H54 (cell line): ENCODE measurements at places on chromosomes 13 and 19.

- DNase-seq, result no peak
Measured at GRCh38 chr19:11581740-11582139, 4.3 kb upstream of the ACP5 start.

- DNase-seq, result no peak
Measured at GRCh38 chr13:45295536-45295935, 45.4 kb downstream of the TPT1 start.

- no peak for DNase-seq
Measured at GRCh38 chr19:48999481-49000325, 6.0 kb downstream of the RUVBL2 start.

- DNase-seq, result no peak
Measured at GRCh38 chr19:10010247-10010691, at the start of gene COL5A3. Gene COL5A3, minus strand, starts transcription at chr19:10010504. Its CDS starts 119 bp downstream, at chr19:10010385.

- no peak for DNase-seq
Measured at GRCh38 chr19:16419669-16420335, 52.0 kb downstream of the EPS15L1 start.

GRCh38 chr19:14166999-14167575 lies 30.7 kb upstream of the ASF1B start:
- DNase-seq, result no peak

DNA sequence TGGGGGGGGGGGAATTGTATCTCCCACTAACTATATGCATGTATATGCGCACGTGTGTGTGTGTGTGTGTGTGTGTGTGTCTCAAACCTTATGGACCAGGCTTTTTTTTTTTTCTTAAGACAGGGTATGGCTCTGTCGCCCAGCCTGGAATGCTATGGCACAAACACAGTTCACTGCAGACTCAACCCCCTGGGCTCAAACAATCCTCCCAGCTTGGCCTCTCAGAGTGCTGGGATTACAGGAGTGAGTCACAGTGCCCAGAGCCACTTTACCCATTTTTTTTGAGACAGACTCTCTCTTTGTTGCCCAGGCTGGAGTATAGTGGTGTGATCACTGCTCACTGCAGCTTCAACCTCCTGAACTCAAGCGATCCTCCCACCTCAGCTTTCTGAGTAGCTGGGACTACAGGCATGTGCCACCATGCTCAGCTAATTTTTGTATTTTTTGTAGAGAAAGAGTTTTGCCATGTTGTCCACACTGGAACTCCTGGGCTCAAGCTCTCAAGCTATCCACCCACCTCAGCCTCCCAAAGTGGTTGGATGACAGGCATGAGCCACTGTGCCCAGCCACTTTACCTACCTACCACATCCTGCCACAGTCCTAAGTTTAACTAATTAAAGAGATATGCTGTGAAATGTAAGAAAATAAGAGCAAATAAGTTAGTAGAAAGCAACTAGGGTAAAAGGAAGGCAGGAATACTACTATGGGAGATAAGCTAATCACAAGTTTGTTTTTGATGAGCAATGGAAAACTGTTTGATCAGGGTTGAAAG lies 2.4 kb downstream of the ZMYM5 start:
- no peak for DNase-seq

- DNase-seq, result no peak
Measured at GRCh38 chr13:111511805-111512504, 191.5 kb downstream of the TEX29 start.

DNA sequence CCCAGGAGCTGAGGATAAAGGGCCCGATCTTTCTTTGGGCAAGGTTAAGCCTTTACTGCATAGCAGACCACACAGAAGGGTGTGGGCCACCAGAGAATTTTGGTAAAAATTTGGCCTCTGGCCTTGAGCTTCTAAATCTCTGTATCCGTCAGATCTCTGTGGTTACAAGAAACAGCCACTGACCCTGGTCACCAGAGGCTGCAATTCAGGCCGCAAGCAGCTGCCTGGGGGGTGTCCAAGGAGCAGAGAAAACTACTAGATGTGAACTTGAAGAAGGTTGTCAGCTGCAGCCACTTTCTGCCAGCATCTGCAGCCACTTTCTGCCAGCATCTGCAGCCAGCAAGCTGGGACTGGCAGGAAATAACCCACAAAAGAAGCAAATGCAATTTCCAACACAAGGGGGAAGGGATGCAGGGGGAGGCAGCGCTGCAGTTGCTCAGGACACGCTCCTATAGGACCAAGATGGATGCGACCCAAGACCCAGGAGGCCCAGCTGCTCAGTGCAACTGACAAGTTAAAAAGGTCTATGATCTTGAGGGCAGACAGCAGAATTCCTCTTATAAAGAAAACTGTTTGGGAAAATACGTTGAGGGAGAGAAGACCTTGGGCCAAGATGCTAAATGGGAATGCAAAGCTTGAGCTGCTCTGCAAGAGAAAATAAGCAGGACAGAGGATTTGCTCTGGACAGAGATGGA lies 8.4 kb upstream of the CEACAM19 start:
- no peak for DNase-seq

DNA sequence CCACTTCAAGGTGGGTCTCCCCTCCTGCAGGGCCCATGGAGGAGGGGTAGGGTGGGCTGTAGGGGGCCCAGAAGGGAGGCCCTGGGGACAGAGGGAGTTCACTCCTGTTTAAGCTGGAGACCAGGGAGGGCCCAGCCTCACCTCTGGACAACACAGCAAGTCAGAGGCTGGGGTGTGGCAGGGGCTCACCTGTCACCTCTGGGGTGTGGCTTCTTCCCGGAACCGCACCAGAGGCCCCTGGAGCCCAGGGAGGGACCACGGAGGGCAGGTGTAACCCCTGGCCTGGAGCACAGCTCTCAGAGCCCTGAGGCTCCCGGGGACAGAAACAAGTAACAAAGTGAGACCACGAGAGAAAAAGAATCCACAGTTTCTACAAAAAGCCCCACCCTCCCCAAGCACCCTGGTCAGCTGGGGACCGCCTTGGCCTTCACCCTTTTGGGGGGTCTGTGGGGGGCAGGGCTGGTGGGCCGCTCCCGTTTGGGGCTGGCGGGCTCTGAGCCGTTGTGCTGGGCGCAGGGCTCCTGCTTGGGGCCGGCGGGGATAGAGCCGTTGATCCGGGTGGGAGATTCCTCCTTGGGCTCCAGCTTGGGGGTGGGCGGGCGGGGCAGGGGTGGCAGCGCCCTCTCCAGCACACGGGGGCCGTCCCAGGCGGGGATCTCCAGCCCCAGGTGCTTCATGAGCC lies 8.0 kb downstream of the SIRT6 start:
- DNase-seq, result no peak

DNA sequence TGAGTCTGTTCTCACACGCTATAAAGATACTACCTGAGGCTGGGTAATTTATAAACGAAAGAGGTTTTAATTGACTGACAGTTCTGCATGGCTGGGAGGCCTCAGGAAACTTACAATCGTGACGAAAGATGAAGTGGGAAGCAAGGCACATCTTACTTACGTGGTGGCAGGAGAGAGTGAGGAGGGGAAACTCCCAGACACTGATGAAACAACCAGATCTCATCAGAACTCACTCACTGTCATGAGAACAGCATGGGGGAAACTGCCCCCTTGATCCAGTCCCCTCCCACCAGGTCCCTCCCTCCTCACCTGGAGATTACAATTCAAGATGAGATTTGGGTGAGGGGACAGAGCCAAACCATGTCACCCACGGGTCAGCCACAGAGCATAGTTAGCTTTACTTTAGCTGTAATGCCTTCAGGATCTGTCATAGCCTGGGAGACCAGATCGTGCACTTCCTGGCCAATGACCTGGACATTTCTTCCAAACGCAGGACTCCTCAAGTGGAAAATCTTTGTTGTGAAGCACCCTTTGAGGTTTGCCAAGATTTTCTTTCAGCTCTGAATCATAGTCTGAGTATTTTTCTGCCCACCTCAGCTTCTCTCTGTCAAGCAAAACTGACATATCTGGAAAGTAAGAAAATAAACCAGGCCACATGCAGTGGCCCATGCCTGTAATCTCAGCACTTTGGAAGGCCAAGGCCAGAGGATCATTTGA lies 25.2 kb upstream of the HIF3A start:
- peak; percentile 23 for DNase-seq

DNA sequence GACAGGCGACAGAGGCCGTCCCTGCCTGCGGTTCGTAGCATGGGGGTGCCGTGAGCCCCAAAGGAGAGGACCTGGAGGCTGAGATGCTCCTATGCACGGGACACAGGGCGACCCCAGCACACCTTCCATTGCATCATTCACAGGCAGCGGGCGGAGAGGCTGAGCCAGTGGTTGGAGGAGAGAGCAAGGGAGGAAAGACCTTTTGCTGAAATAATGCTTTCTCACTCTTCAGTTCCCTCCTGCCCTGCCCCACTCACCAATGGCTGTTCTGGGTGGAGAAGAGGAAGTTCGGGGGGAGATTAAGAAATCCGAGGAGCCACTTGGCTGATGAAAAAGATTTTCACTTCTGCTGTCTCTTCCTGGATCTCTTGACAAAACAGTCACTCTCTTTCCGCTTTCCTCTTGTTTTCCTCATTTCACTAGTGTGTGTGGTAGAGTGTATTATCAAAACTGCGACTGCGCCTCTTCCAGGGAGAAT lies at the start of gene NLRP12:
TSS of gene NLRP12 (minus strand) at position 181 of the 478 bp plus-strand sequence. CDS start at position 41, 140 bp downstream.
- DNase-seq, result no peak

DNA sequence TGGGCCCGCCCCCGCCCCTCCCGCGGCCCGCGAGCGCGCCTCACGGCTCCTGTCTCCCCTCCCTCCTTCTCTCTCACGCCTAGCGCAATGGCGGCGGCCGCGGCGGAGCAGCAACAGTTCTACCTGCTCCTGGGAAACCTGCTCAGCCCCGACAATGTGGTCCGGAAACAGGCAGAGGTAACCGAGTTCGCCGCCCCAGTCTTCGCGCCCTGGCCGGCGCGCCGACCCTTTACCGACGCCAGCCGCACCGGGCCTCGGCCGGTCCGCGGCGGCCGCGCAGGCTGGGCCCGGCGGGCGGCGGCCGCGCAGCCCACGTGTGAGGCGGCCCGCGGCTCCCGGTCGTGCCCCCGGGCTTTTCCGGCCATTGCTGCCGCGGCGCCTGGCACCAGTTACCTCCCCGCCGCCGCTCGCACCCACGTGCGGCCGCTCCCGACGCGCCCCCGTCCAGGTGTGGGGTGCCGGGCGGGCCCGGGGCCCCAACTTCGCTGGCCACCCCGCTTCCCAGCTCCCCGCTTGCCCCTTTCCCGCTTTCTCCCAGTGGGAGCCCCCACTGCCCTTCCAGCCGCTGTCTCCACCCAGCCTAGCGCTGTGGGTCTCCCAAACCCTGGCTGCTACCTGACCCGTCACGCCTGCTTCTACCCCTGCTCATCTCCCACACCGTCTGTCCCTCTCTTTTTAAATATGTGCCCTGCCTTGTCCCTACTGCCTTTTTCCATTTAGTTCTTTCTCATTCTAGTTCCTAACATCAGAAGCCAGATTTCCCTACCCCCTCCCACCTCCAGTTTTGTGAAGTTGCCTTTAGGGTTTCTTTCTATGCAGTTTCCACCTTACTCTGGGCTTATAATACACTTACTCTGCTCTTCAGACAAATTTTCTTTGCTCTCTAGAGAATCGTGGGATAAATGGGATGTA lies 23.4 kb downstream of the IPO5 start:
- DNase-seq, result peak; percentile 44

DNA sequence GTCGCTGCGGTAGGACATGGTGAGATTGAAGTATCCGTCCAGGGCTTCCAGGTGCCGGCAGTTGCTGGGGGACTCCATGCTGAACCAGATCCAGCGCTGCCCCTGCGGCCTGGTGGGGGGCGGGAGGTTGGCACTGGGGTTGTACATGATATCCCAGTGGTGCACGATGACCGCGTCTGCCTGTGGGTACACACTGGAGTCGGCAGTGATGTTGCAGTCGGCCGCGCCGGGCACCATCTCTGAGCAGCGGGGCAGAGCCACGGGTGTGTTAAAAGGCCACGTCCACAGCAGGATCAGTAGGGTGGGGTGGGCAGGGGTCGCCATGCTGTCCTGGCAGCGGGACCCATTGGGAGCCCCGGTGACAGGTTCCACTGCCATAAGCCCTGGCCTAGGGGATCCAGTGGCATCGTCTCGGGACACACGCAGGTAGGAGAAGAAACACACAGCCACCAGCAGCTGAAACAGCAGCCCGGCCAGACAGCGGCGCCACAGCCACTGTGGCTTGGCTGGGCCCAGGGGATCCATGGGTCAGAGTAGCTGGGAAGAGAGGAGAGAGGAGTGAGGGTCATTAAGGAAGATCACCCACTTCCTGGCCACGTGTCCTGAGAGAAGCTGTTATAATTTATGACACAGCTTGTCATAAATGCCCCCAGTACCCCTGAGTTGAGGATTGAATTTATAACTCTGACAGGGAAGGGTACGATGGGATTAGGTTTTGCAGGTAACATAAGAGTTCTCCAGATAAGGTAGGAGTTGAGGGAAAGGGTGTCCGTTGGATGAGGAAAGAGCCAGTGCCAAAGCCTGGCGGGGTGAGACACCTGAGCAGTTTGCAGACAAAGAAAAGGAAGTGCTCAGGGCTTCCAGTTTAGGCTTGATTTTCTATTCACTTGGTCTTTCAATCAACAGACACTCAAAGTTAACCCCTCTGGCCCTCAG lies 2.9 kb downstream of the FUT5 start:
- no peak for DNase-seq

DNA sequence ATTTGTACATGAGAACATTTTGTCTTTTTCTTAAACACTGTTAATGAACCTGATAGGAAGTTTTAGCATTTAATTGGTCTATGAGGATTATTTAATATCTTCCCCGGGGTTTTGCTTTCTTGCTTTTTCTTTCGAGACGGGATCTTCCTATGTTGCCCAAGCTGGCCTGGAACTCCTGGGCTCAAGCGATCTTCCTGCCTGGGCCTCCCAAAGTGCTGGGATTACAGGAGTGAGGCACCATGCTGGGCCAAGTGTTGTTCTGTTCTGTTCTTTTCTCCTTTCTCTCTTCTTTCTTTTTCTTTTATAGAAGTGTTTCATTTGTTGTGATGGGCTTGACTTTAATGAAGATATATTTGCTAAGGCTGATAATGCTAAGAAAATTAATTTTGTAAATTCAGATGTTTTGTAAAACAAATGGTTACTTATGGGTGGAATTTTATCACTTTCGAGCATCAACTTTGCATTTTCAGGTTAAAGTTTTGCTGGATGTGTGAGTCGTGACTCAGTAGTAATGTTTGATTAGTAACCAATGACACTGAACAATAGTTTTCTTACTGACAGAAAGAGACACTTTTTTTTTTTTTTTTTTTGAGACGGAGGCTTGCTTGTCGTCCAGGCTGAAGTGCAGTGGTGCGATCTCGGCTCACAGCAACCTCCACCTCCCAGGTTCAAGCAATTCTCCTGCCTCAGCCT lies 2.2 kb downstream of the PAN3 start:
- DNase-seq, result no peak

GRCh38 chr13:33349986-33350826 lies 64.7 kb upstream of the STARD13 start:
- DNase-seq, result peak; percentile 26

DNA sequence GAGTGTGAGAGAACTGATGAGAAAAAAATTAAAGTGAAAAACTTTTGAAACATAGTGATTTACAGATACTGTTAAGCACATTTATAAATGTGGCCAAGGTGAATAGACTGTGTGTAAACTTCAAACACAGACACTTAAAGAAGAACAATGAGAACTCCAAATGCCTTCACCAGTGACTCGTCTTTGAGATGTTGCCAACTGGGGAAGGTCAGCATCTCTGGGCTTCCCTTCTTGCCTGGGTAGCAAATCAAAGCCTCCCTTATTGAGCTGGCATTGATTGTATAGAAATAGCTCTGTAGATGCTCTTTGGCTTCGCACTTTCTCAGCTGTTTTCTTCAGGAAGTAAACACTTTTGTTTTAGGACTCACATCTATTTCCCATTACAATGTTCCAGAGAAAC lies 177.3 kb upstream of the SGCG start:
- DNase-seq, result no peak
